ENCODE measurements at places on chromosomes 7 and 10.
A peak's percentile ranks its signal among the peaks of the same experiment; 100 is the strongest.

GRCh38 chr7:18144166-18144565, 116.5 kb upstream of the PRPS1L1 start:
- DNase-seq: no peak

GRCh38 chr7:30800785-30801252, 29.6 kb downstream of the MINDY4 start:
- peak; percentile 35 for DNase-seq

- no peak for DNase-seq
Measured at GRCh38 chr10:95031656-95032055, 37.6 kb downstream of the CYP2C8 start.

- DNase-seq: no peak
Measured at GRCh38 chr7:132109769-132110168, 466.5 kb downstream of the PLXNA4 start.

DNA sequence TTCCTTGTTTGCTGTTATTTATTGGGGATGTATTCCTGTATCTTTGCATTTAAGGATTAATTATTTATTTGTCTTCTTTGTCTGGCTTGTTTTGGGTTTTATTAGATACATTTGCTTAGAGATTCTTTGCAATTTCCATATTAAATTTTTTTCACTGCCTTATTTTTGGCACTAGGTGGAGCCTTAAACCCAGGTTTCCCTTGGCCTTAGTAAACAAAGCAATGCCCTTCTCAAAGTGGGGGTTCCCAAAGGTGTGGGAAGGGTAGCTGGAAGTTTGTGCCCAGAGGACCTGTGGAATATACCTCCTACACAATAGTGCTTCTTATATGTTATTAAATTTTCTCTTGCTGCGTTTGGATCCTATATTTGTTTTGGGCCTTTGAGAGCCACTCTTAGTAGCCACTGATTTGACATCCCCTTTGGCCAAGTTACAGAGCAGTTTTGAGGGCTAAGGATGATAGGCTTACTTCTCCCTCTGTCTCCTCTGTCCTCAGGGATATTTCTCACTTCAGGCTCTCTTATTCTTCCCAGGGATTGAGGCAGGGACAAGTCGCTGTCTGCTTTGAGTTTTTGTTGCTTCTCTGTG, 162.3 kb downstream of the ITGB1 start:
- no peak for DNase-seq

GRCh38 chr7:150381096-150381495, 2.0 kb downstream of the ZNF775 start:
- no peak for DNase-seq

- no peak for DNase-seq
Measured at GRCh38 chr10:3206511-3207157, 34.1 kb upstream of the PITRM1 start.

DNA sequence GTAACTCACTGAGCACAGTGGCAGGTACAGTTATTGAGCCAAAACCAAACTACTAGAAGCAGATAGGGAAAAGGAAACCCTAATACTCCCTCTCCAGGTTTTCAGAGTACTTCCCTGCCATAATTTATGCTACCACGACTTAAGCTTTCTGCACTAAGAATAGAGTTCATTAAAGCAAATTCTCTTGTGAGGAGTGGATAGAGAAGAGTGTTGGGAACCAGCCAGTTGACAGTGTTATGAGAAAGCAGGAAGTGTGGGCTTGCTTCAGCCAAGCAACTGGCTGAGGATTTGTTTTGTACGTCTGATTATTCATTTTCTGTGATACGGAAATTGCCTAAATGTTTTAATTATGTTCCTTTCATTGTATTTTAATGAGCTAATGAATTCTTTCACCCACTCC, 280.5 kb downstream of the KIF20B start:
- DNase-seq: no peak

DNA sequence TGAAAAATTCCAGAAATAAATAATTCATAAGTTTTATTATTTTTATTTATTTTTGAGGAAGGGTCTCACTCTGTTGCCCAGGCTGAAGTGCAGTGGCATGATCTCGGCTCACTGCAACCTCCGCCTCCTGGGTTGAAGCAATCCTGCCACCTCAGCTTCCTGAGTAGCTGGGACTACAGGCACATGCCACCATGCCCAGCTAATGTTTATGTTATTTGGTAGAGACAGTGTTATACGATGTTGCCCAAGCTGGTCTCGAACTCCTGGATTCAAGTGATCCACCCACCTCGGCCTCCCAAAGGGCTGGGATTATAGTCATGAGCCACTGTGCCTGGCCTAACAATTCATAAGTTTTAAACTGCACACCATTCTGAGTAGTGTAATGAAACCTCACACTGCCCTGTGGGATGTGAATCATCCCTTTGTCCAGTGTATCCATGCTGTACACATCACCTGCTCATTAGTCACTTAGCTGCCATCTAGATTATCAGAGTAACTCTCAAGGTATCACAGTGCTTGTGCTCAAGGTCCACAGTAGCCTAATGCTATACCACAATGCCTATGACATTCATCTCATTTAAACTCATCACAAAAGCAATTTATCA, 17.9 kb downstream of the RTKN2 start:
- DNase-seq: no peak

Data from NCI-H1930 (cell line).